Cardiac septum (tissue), 1 donor: ENCODE measurements at places on chromosomes 12 and 14. TPM values are rescaled to one million over a fixed set of nuclear protein-coding genes. Genes with fewer than 3 reads are reported as not detected.

DNA sequence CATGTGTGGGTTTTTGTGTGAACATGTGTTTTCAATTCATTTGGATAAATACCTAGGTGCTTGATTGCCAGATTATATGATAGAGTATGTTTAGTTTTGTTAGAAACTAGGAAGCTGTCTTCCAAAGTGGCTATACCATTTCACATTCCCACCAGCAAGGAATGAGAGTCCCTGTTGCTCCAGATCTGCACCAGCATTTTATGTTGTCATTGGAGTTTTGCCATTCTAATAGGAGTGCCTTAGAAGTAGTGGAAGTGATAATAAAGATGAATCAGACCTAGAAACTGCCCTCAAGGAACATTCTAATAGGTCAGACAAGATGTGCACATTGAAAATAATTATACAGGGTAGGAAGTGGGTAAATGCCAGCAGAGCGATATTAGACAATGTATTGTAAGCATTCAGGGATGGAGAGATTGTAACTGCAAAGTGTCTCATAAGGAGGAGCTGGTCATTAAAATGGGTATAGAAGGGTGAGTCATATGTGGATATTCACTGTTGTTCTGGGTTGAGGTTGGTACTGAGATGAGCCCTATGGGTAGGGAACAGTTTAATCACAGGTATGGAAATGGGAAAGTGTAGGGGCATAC lies 71.4 kb downstream of the MNAT1 start:
- no peak for DNase-seq

DNA sequence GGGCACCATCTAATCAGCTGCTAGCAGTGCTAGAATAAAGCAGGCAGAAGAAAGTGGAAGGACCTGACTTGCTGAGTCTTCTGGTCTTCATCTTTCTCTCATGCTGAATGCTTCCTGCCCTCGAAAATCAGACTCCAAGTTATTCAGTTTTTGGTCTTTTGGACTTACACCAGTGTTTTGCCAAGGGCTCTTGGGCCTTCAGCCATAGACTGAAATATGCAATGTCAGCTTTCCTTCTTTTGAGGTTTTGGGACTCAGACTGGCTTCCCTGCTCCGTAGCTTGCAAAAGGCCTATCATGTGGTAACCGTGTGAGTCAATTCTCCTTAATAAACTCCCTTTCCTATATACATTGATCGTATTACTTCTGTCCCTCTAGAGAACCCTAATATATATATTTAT lies 159.3 kb downstream of the SLCO1B3 start:
- DNase-seq: no peak

GRCh38 chr12:88558340-88558867 lies 21.9 kb downstream of the KITLG start:
- DNase-seq: no peak

GRCh38 chr12:31201382-31201781 lies 124.6 kb downstream of the SINHCAF start:
- no peak for DNase-seq

DNA sequence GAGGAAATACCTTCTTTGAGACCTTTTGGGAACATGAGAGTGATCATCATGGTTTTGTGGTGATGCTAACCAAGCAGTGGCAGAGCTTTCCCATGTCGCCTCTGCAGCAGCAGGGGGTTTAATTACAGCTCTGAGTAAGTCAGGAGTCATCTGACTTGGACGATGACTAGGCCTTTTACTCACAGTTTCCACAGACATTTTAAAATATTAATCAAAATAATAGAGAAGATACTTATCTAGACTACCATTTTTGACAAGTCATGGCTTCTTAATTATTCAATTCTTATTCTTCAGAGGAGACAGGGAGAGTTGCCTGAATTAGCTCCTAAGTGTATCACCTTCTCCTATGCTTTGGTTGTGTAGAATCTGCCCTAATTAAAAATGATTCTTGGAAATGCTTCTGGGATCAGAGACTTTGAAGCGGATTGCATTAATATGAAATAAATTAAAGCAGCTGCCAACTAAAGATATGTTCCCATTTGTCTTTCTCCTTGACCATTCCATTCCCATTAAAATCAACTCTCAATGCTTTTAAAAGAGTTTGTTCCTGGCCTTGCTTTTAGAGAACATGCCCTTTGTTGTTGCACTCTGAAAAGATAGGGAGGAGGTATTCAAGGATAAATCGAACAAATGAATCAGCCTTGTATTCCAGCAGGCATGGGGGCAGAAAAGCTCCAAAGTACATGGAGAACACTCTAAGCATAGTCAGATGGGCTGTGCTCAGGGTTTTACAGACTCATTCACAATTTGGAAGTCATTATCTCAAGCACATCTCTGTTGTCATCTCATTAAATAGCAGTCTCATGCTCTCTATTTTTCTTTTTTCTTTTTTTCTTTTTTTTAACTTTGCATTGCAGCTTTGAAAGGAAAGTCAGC lies 7.7 kb upstream of the IFNG-AS1 start:
- DNase-seq: no peak

Gene POTEM
- total RNA-seq: not detected

Gene TTC9
- total RNA-seq: 2.9 TPM
